AML-193 (cell line): ENCODE measurements at places on chromosomes 12 and 14.

- DNase-seq = no peak
Measured at GRCh38 chr12:22380031-22380430, 45.5 kb upstream of the ST8SIA1 start.

- no peak for DNase-seq
Measured at GRCh38 chr12:38905480-38906351, at the start of gene CPNE8. CPNE8 (minus strand) TSS chr12:38905591; CDS start chr12:38905534, 57 bp downstream.

GRCh38 chr14:93025055-93025454 lies 90.7 kb downstream of the ITPK1 start:
- no peak for DNase-seq

DNA sequence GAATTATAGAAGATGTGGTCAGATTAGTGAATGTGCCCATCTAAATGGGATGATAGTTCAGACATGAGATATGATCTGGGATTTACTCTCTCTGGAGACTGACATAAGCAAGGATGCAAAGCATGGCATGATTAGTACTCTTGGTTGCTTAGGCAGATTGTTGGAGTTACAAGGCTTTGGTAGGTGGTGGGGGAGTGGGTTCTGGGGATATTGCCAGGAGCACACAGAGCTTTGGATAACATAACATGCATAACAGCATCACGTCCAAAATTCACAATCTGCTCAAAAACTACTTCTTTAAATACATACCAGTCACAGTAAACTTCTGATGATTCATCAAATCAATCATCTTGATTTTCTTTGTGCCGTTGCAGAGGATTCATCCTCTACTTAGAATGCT lies 287.4 kb downstream of the ACSS3 start:
- DNase-seq = no peak

GRCh38 chr14:59123975-59124374 lies 64.5 kb upstream of the DAAM1 start:
- DNase-seq = peak; percentile 25

GRCh38 chr14:73203527-73203926 lies 33.8 kb upstream of the PAPLN start:
- DNase-seq = no peak

DNA sequence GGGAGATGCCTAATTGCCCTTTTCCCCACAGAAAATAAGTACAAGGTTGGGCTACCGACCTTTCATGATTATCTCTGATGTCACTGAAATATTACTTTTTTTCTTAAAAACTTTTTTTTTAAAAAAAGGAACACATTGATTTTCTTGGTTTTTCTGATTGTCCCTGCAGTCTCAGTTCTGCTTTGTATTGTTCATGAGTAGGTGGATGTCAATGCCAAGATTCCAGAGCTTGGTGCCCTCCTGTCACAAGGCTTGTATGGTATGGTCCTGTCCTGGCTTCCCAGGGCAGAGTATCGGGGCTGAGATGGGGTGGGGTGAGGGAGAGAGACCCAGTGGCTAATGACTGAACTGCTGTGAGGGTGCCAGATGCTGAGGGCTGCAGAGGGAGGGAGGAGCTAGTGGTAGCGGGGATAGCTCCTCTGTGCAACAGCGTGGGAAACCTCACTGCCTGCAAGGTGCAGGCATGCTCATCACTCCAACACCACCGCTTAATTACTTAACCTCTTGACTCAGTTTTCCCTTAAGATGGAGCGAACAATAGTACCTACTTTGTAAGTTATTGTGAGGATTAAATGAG lies 4.4 kb upstream of the CTDSP2 start:
- no peak for DNase-seq

DNA sequence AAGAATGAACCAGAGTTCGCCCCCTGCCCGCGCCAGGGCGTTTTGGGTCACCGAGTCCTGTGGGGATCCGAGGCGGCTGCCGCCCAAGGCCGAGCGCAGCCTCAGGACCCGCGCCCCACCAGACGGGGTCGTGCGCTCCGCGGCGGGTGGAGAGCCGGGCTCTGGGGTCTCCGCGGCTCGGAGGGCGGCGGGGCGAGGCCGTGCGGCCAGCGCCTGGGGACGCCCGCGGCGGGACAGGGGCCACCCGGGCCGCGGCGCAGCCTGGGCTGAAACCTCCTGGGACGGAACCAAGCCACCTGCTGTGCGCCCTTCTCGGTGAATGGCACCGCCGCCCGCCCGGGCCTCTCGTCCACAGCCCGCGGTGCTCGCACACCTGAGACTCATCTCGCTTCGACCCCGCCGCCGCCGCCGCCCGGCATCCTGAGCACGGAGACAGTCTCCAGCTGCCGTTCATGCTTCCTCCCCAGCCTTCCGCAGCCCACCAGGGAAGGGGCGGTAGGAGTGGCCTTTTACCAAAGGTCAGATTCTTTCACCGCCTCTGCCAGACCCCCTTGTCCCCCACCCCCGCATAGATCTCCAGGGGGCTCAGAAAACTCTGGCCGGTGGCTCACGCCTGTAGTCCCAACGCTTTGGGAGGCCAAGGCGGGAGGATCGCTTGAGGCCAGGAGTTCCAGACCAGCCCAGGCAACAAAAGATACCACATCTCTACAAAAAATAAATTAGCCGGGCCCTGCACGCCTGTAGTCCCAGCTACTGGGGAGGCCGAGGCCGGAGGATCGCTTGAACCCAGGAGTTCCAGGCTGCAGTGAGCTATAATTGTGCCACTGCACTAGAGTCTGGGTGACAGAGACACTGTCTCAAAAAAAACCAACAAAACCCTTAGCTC lies 901 bp downstream of the B3GNT4 start:
- DNase-seq = no peak

DNA sequence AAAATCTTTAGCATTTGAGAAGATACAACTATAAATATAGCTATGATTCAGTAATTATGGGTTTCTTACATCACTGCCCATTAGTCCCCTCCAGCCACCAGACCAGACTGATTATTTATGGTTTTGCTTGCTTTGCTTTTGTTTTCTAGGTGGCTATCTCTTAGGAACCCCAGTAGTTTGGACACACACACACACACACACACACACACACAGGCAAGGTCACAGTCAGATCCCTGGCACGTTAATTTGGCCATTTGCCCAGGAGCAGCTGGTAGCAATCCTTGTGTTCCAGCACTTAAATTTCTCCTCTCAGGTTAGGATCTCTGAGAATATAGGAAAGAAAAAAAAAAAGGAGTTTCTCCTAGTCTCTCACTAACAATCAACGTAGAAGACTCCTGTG lies 90.2 kb upstream of the RESF1 start:
- no peak for DNase-seq

GRCh38 chr14:96272777-96273473 lies 16.9 kb downstream of the BDKRB1 start:
- no peak for DNase-seq

- DNase-seq = no peak
Measured at GRCh38 chr12:123367511-123367910, 2.9 kb upstream of the SBNO1 start.

- DNase-seq = no peak
Measured at GRCh38 chr12:27608890-27609289, 84.9 kb downstream of the PPFIBP1 start.

GRCh38 chr12:54586620-54587019 lies 1.8 kb downstream of the PPP1R1A start:
- no peak for DNase-seq

DNA sequence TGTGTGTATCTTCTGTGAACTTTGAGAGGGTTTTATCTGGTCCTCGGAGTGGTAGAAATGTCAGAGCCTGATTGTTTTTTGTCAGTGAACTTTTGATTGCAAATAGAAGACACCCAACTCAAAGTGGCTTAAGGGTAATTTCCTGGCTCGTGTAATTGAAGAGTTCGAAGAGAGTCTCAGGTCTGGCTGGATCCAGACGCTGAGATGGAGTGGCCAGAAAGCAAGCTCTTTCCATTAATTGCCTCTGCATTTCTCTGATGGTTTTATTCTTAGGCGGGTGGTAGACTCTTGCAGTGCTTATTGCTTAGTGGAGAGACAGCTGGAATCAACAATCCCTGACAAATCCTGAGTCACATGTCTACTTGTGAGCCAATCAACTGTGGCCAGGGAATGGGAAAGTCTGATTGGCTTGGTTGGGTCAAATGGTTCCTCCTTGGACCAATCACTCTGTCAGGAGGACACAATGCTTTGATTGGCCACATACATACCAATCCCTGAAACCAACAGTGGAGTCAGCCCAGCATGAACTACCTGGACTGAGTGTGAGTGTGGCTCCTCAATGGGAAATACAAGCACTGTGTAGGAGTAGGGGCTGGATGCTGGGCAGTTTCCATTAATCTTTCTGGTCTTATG lies 330.5 kb downstream of the AACS start:
- no peak for DNase-seq

- no peak for DNase-seq
Measured at GRCh38 chr12:97513950-97514349, 51.3 kb downstream of the RMST start.

DNA sequence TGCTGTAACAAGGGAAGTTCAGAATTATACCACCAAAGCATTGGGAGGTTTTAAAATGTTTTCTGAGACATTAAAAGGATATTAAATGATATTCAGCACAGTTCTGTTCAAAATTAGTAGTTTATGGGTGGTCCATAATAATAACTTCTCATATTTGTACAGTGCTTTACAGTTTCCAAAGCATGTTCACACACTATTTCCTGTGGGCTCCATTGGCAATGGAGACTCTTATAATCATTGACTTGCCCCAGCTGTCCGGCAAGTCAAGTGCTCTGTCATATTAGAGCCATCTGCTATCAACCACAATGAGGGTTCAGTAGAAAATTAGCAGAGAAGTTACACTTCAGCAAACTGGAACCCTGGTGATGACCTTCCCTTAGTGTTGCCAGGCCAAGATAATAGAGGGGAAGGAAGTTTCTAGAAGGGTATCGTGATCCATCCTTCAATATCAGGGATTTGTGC lies 526.6 kb upstream of the CCDC196 start:
- no peak for DNase-seq

DNA sequence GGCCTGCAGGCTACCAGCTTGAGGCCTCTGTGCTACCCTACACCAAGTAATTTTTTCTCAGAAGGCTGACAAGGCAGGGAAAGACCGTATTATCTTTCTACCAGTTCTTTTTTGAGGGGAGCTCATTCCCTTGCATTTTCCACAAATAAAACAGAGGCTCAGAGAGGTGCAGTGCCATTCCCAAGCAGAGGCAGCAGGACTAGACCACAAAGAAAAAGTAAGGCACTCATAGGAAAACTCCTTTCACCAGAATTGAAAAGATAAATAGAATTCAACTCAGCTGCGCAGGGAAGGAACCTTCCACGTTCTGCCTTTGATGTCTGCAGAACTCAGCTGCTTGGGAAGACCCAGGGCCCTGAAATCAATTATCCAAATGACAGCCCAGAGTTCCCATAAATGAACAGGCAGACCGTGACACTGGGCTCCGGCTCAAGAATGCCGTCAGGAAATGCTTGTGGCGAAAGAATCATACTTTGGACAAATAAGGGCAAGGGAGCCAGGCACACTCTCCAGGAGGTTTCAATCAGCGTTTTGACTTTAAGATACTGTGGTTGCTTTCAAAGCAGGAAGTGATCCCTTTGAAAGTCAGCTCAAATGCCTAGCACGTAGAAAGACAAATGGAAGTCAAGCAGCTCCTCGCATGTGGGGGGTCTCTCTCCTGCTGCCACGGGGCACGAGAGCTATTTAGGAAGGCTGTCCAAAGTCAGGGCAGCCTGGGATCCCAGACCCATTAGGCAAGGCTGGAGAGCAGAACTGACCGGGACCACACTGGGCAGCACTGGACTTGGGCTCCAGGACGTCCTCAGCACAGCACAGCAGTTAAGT lies 14.0 kb downstream of the KCTD10 start:
- no peak for DNase-seq

GRCh38 chr12:124460771-124461170 lies 106.6 kb downstream of the NCOR2 start:
- DNase-seq = no peak

GRCh38 chr14:75143761-75144527 lies 17.1 kb upstream of the NEK9 start:
- DNase-seq = no peak

DNA sequence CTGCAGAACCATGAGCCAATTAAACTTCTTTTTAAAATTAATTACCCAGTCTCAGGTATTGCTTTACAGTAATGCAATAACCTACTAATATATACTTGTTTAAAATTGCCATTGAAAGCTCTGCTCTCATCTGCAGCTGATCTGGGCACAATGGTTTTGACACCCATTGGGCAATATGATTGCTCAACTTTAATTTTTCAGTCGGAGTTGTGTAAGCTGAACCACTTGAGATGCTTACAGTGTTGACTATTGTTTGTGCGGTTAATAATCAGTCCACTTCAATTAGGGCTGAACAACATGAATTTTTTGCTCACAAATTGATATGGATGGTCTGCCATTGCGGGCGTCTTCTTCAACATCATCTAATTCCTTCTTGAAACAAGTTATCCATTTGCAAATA lies 18.0 kb upstream of the OR4K5 start:
- peak; percentile 18 for DNase-seq

GRCh38 chr14:69052181-69052601 lies 73.1 kb upstream of the ACTN1 start:
- DNase-seq = peak; percentile 44

DNA sequence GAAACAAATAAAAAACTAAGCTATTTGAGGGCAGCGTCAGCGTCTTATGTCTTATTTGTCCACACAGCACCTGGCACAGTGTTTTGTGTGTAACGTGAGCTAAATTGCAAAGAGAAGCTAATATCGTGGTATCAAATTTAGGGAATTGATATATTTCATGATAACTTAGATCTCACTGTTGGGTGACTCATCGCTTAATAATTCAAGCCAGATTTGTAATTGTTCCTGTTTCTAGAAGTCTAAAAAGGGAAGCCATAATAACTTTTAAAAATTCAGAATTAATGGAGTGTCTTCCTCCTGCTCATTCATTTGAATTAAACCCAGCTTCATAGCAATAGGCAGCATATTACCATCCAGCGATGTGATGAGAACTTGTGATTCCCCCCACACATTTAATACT lies 214.7 kb downstream of the PDZRN4 start:
- no peak for DNase-seq

GRCh38 chr12:56954057-56954957 lies 3.1 kb downstream of the RDH16 start:
- no peak for DNase-seq

GRCh38 chr12:30707613-30708342 lies 12.1 kb upstream of the IPO8 start:
- DNase-seq = no peak

- no peak for DNase-seq
Measured at GRCh38 chr12:27542628-27543027, 18.6 kb downstream of the PPFIBP1 start.

- no peak for DNase-seq
Measured at GRCh38 chr12:38969706-38970105, 64.3 kb upstream of the CPNE8 start.
